ENCODE measurements at places on chromosomes 4 and X.

- no peak for DNase-seq
These were observed 245.0 kb upstream of the GPC4 start for GRCh38 chrX:133660281-133660680.

- no peak for DNase-seq
These were observed 4.8 kb downstream of the TBC1D14 start for GRCh38 chr4:6914448-6914847.

DNA sequence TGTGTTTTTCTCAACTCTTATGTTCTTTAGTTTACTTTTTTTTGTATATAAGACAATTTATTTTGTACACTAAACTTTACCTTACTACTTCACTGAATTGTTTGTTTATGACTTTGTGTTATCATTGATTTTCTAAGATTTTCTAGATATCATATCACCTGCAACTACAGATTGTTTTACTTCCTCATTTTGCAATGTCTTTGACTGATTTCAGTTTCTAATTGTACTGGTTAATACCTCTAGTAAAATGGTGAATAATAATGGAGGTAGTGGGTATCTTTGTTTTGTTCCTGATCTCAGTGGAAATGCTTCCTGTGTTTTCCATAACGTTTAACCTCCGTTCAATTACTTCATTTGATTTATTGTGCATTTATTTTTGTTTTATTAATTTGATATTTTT is 490.2 kb downstream of the TLL1 start:
- no peak for DNase-seq

DNA sequence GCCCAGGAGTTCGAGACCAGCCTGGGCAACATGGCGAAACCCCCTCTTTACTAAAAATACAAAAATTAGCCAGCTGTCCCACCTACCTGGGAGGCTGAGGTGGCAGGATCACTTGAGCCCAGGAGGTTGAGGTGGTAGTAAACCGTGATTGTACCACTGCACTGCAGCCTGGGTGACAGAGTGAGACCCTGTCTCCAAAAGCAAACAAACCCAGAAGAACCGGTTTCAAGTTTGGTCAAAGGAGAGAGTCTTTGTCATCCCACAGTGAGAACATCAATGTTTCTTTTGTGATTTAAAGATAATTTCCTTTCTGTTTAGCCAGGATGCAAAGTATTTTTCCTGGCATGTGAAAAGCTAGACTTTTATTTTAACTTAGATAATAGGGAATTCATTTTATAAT is 26.7 kb downstream of the PDK3 start:
- no peak for DNase-seq

- DNase-seq, result no peak
These were observed 211.3 kb upstream of the INTU start for GRCh38 chr4:127421437-127421836.

DNA sequence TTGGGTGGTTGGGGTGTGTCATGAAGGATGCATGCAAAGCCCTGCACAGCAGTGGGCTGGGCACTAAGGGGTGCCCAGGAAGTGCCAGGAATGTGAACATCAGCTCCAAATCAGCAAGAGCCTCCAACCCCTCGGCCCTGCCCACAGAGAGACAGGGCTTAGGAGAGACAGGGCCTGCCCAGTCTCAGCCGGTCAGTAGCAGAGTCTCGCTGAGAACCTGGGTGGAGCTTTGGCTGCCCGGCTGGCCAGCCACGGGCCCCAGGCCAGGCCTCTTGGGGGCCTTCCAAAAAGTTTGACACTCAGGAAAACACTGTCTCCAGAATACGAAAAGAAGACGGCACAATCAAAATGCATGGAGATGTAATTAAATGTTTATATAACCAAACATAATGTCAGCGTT is 4.3 kb upstream of the MXD4 start:
- DNase-seq, result no peak

- DNase-seq, result no peak
These were observed 99.2 kb upstream of the TENM3 start for GRCh38 chr4:182143822-182144625.

GRCh38 chr4:135724421-135724820 is 1522.8 kb upstream of the PABPC4L start:
- no peak for DNase-seq

Measured in stimulated activated CD8-positive, alpha-beta memory T cell treated with anti-CD3 and anti-CD28 coated beads, Interleukin-4, amount 100 ng/mL, for 48 hours (primary cell).